AG10803 (cell line): ENCODE measurements at places on chromosomes 12 and 14.

DNA sequence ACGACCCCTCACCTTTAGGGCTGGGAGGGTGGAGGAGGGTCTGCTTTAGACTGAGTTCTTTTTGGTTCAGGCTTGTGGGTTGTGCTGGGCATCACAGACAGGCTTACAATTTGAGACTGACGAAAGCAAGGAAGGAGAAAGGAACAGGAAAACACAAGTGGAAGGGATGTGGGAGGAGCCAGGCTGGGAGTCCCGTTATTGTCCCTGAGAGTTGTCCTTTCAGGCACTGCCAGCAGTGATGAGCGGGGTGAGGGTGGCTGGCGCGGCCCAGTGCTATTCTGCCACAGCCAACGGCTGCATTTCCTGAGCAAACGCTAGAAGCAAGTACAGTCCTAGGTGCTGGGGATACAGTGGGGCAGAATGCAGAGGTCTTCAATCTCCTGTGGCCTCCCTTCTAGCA is 29.2 kb upstream of the TSPAN9 start:
- no peak for DNase-seq

DNA sequence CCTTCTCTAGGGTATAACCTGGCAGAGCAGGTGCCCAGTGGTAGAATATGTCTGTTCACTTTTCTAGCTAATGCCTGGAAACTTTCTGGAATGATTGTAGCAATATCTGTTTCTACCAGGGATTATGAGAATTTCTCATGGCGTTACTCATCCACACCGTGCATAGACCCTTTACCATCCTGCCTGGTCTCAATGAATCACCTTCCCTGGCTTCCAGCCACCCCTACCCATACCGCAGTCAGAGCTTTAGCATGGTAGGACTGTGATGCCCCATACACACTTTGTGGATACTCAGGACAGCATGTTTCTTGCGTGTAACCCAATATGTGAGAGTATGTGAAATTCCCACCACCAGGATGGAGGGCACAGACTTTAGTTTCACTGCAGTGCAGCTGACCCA is 45.4 kb downstream of the TUNAR start:
- no peak for DNase-seq

GRCh38 chr12:15341371-15341770 is 19.1 kb downstream of the PTPRO start:
- DNase-seq = no peak

GRCh38 chr12:113332688-113333417 is 2.1 kb downstream of the SLC8B1 start:
- DNase-seq = no peak

- DNase-seq = no peak
Observed at GRCh38 chr12:52850681-52851080, 1.9 kb upstream of the KRT78 start.

GRCh38 chr12:43893670-43894069 is 57.8 kb downstream of the TMEM117 start:
- peak; percentile 15 for DNase-seq

GRCh38 chr12:76915361-76916169 is 36.7 kb upstream of the CSRP2 start:
- DNase-seq = peak; percentile 68

GRCh38 chr14:89572596-89573398 is 155.8 kb upstream of the FOXN3 start:
- DNase-seq = no peak

DNA sequence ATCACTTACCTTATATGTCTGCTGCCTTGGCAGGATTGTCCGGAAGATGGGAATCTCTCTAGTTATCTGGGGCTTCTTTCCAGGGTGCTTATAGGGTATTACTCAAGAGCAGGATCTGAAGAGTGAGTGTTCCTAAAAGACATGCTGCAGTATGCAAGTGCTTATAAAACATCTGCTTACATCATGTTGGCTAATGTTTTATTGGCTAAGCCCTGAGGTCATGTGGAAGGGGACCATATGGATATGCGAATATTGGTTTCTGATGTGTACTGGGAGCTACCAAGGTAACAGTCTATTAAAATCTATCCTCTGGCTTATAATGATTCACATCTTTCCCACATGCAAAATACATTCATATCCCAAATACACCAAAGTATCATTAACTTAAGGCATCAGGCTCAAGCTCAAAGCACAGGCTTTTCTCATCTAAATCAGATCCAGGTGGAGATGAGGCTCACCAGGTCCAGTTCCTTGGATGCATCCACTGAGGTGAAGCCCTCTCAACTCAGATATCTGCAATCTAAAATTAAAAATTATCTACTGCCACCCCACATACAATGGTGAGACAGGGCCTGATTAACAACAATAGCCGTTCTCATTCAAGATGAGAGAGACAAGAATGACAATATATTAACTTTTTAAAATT is 29.8 kb downstream of the LRRIQ1 start:
- DNase-seq = peak; percentile 9

DNA sequence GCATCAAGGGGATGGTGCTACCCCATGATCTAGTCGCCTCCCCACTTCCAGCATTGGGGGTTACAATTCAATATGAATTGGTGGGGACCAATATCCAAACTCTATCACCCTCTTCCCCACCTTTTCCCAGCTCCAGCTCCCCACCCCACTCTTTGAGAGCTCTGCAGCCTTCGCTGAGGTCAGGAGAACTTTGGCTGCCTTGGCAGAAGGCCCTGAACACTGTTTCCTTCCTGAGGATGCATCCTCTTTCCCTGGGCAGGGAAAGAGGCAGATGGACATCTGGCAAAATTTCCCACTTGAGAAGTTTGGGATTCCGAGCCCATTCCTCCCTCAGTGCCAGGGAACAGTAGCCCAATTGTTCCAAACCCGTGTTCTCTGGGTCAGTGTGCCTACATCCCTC is 169.1 kb downstream of the TSPAN9 start:
- DNase-seq = no peak
